ENCODE measurements at places on chromosomes 11 and 22. TPM values are rescaled to one million over a fixed set of nuclear protein-coding genes. Genes with fewer than 3 reads are reported as not detected.

The C11orf54 gene
- polyA plus RNA-seq: 229 TPM

The TNRC6B gene
- 13.0 TPM for polyA plus RNA-seq

The SYTL2 gene
- polyA plus RNA-seq: 69.4 TPM

The SLC5A12 gene
- 70.1 TPM for polyA plus RNA-seq

The PIH1D2 gene
- 10.8 TPM for polyA plus RNA-seq

The OR4D5 gene
- polyA plus RNA-seq: not detected

The HOATZ gene
- polyA plus RNA-seq: 0.13 TPM

- peak; percentile 21 for DNase-seq
Measured at GRCh38 chr11:112498701-112499100, 238.0 kb upstream of the PLET1 start.

GRCh38 chr11:120288021-120288420 is 37.1 kb upstream of the TLCD5 start:
- no peak for DNase-seq

DNA sequence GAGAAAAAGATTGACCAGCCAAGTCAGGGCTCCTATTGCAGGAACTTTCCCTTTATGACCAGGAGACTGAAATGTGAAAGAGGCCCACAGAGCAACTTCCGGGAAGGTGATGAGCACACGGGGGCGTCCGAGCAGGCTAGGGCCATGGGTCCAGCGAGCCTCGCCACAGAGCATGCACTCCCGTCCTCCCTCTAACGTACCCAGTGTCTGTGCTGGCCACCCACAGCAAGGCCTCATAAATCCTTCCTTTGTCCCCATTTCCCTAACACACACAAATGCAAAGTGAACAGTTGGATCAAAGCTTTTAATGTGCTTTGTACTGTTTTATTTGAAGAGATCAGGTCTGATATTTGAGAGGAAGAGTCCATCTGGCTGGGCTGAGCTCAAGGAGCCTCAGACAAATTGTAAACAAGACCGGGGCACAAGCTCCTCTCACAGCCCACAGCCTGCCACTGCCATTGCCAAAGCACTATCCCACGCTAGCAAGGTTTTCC is 44.3 kb downstream of the BLID start:
- DNase-seq: no peak

DNA sequence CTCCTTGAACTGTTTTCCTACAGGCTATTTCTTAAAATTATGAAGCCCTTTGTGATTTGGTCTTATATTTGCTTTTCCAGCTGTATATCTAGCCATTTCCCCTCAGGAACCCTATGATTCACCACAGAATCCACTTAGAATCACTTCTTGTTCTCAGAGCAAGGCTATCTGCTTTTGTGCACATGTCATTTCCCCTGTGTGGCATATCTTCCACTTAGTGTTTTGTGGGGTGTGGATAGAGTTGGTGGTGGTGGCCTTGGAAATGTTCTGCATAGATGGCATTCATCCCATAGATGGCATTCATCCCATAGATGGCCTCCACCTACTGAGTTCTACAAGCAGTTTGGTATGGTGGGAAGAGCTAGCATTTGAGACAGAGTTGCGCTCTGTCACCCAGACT is 44.7 kb downstream of the SWAP70 start:
- no peak for DNase-seq

DNA sequence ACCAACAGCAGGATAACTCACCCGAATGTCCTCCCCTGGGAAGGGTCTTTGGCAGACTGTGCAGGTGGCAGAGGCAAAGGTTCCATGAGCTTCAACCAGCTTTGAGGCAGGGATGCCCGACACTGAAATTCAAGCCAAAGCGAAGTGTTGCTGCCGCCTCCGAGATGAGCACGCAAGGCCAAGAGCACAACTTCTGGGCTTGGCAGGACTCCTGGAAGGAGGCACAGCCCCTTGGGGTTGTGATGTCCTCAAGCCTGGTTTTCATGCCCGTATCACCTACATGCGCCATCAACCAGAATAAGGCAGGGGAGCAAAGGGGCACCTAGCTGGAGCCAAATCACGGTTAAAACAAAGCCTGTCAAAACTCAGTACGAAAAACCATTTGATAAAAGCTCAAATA is 5.7 kb downstream of the SIRT3 start:
- no peak for DNase-seq

GRCh38 chr11:8250434-8250833 is 13.2 kb downstream of the LMO1 start:
- no peak for DNase-seq

GRCh38 chr22:48493733-48494132 is 1333.9 kb downstream of the BRD1 start:
- no peak for DNase-seq

DNA sequence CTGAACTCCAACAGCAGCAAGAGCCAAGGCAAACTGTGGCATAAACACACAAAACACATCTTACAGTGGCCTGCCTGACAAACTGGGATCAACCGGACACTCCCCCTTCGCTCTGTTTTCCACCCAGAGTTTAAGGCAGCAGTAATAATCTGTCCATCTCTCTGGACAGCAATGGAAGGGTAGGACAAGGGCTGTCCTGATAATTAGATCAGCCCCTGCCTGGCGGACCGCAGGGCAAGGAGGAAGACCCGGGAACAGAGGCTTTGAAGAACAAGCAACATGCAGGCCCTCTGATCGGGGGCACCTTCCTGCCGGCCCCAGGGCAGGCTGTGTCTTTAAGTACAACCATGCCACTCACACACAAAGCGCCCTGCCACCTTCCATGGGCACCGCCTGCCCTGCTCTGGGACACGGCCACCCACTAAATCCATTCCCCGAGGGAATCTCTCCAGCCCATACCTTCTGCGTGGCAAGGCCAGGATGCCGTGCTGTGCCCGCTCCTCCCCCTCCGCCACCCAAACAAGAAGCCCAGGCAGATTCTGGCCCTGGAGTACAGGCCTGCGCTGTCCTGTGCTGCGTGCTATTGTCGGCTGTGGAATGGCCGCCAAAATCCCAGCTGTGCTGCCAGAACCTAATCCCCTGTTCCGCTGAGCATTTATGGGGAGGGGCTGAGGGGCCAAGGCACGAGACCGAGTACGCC is 38.8 kb downstream of the NUMA1 start:
- DNase-seq: no peak

GRCh38 chr11:6943131-6943530 is 16.9 kb downstream of the ZNF215 start:
- DNase-seq: no peak

- no peak for DNase-seq
Measured at GRCh38 chr22:39459681-39460080, 2.9 kb downstream of the MGAT3 start.

GRCh38 chr22:40525250-40525884 is 111.2 kb downstream of the MRTFA start:
- no peak for DNase-seq

- DNase-seq: no peak
Measured at GRCh38 chr11:119505861-119506260, 82.9 kb upstream of the THY1 start.

DNA sequence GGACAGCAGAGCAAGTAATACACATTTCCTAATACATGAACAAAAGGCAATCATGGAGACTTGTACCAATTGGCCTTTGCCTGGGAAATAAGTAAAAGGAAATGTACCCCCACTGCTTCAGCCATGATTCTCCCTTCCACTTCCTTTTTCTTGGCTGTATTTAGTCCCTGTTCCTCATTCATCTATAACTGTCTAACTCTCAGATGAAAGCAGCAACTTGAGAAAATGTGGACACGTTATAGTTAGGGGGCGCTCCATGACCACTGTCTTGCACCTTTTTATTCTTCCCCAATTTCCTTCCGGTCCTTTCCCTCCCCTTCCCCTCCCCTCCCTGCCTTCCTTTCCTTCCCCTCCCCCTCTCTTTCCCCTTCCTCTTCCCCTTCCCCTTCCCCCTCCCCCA is 61.3 kb upstream of the BARX2 start:
- DNase-seq: no peak

DNA sequence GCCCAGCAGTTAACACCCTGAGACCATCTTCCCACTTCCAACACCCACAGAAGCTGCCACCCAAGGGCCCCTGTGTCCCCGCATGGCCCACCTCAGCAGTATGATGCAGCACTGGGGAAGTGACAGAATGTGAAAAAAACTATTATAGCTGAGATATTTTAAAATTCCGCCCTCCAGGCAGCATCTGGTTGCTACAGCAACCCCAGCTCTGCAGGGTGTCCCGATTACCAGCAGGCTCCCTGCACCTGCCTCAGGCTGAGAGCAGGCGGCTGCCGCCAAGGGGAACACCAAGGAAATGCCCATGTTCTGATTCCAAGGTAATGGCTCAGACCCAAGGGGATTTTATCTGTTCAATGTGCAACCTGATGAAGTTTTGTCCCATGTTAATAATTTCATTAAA is 10.5 kb upstream of the TMEM121B start:
- DNase-seq: no peak

- DNase-seq: no peak
Measured at GRCh38 chr11:64000026-64000739, 13.9 kb downstream of the OTUB1 start.

DNA sequence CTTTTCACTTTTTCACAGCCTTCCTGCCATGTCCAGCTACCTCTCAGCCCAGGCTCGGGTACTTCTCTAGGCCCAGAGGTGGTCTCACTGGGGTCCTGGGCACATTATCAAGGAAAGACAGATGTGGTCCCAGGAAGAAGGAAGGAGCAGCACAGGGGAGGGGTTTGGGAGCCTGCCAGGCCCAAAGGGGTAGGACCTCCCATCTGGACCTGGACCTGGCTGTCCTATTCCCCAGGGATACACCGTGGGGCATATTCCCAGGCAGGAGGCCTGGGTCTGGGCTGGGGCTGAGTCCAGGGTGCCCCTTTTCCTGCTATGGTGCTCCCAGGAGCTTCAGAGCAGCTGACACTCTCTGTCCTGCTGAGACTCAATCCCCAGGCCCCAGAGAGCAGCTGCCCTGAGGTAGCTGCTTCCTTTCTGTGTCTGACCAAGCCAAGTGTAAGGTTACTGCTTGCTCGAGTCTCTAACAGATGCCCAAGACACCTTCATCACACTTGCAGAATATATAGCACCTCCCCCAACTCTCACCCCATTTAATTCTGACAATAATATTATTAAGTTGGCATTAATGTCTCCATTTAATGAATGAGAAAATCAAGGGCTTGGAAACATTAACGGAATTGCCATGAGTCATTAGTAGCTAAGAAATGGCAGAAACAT is 232.0 kb downstream of the BUD13 start:
- DNase-seq: no peak

DNA sequence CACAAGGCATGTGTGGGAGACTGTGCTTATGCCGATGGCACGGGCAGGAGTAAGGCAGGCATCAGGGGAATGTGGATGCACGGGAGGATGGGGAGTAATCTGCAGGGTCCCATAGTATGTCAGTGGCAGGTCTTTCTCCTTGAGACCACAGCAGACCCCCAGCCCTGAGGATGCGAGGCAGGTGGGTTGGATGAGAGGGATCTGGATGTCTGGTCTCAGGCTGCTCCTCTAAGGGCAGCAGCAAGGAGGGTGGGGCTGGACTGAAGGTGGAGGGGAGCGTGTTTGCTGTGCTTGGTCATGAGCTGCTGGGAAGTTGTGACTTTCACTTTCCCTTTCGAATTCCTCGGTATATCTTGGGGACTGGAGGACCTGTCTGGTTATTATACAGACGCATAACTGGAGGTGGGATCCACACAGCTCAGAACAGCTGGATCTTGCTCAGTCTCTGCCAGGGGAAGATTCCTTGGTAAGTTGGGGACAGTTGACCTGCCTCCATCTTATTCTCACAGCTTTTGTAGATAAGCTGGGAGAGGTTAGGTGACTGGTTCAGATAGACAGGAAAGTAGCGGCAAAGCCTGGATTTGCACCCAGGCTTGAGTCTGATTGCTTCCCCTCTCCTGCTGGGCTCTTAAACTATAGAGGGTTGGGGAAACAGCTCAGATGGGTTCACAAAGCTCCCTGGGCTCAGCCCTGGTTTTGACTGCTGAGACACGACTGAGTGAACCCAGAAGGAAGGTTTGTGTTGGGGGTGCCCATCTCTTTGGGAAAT is at the start of gene APOL1:
Gene APOL1 (plus strand): TSS at position 380 of the 769 bp plus-strand sequence. CDS start 1,823 bp downstream, outside the sequence.
- no peak for DNase-seq

- no peak for DNase-seq
Measured at GRCh38 chr11:88151709-88152265, 23.5 kb downstream of the RAB38 start.

GRCh38 chr11:2921742-2922493 is 7.3 kb downstream of the PHLDA2 start:
- no peak for DNase-seq

DNA sequence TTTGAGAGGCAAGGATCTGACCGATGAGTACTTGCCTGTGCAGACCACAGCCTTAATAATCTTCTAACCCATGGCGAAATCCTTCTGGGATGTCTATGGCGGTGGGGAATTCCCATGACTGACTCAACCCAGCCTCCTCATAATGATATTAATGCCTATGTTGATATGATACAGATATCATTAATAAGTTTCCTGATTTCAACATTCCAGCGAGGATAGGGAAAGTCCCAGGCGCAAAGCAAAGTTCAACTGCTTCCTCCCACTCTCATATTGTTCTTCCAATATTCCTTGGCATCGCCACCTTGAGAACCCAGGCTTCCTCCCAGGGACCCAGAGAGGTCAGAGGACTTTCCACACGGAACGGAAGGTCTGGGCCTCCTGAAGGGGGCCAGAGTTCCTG is 110.3 kb upstream of the TMEM45B start:
- DNase-seq: no peak

- DNase-seq: no peak
Measured at GRCh38 chr11:86675017-86675416, 2.6 kb upstream of the ME3 start.

DNA sequence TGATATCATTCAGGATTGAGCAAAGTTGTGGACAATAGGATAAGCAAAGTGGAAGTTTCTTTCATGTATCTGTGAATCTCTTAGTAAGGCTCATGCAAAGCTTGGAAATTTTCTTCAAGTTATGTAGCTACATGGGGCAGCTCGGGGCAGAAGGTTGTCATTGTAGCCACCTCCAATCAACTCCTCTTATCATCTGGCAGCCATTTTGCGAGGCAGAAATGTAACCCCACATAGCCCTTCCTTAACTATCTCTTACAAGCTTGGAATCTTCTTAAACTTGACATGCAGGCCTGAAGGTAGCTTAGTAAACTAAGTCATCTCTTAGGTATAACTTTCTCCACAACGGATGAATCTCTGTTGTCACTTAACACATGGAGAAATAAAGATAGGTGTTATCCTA is 392.8 kb downstream of the AASDHPPT start:
- DNase-seq: no peak

DNA sequence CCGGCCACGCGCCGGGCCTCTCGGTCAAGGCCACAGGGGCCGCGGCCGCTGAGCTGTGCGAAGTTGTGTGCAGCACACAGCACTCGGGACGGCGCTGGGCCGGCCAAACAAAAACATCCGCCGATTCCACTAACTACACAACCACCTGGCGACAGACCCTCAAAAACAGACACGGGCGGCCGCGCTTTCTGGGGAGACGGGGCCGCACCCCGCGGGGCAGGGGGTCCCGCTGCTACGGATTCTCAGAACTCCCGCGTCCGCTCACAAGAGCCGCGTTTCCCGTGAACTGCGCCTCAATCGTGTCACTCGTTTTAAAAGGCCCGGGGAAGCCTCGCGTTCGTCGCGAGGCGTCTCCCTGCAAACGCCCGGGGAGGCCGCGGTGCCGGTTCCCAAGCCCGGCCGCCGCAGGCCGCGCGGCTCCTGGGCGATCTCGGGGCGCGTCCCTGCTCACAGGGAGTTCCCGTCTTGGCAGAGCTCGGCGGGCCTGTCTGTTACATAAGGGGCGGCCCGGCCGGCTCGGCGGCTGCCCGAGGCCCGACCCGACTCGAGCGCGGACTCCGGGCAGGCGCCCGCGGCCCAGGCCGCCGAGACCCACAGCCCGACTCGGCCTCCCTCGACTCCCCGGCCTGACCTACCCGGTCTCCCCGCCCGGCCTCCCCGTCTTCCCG is 936 bp downstream of the BRD1 start:
- DNase-seq: no peak

GRCh38 chr22:29569011-29569678 is 11.8 kb downstream of the NIPSNAP1 start:
- no peak for DNase-seq

GRCh38 chr11:112777283-112777751 is 183.9 kb upstream of the NCAM1 start:
- no peak for DNase-seq
